ENCODE measurements at places on chromosomes 16 and 17. TPM values are rescaled to one million over a fixed set of nuclear protein-coding genes. Genes with fewer than 3 reads are reported as not detected.
A peak's percentile ranks its signal among the peaks of the same experiment; 100 is the strongest.

The UMOD gene
- not detected for total RNA-seq

The DHRS11 gene
- 14.9 TPM for total RNA-seq

The FAM20A gene
- total RNA-seq: 1.7 TPM

The SLC12A3 gene
- total RNA-seq: not detected

The KRTAP1-5 gene
- total RNA-seq: not detected

The IL17C gene
- not detected for total RNA-seq

The C16orf96 gene
- 0.45 TPM for total RNA-seq

The CYB5B gene
- total RNA-seq: 102 TPM

The ITGAX gene
- total RNA-seq: not detected

The NPIPA1 gene
- 261 TPM for total RNA-seq

The AGRP gene
- not detected for total RNA-seq

DNA sequence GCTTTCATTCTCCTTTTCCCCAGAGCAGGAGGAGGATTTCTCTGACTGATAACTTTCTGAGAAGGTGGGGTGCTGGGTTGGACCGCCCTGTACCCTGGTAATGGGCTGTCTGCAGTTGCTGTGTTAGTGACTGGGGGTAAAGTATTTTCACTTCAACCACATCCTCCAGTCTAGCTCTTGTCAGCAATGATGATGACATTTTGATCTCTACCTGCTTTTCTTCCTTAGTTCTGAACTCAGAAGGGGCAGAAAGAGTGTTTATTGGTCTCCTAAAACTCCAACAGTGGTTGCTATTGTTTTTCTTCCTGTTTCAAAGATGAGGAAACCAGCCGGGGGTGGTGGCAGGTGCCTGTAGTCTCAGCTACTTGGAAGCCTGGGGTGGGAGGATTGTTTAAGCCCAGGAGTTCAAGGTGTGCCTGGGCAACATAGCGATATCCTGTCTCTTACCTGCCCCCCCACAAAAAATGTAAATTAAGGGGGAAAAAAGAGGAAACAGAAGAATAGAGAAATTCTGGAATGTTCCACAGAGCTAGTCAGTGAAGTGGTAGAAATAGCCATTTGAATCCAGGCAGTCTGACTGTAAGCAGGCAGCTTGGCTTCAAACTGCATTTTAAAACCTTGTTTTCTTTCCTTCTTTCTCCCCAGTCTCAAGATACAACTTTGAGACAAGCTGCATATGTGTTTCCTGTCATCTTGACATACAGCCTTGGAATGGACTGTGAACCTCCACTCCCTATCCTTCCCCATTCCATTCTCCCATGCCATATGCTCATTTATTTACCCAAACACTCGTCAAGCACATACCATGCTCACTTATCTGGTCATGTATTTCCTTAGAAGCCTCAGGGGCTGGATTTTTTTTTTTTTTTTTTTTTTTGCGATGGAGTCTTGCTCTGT, 3.3 kb upstream of the N4BP1 start:
- peak overlapping the region; percentile 80 for H3K27ac ChIP-seq
- no peak for DNase-seq
- no peaks in the 10 kb centered on the region for H3K27me3 ChIP-seq
- H3K36me3 ChIP-seq: no peaks in the 10 kb centered on the region
- peaks cover 30% of the 10 kb centered on the region for H3K4me1 ChIP-seq
- no peak overlapping the region for H3K4me3 ChIP-seq

DNA sequence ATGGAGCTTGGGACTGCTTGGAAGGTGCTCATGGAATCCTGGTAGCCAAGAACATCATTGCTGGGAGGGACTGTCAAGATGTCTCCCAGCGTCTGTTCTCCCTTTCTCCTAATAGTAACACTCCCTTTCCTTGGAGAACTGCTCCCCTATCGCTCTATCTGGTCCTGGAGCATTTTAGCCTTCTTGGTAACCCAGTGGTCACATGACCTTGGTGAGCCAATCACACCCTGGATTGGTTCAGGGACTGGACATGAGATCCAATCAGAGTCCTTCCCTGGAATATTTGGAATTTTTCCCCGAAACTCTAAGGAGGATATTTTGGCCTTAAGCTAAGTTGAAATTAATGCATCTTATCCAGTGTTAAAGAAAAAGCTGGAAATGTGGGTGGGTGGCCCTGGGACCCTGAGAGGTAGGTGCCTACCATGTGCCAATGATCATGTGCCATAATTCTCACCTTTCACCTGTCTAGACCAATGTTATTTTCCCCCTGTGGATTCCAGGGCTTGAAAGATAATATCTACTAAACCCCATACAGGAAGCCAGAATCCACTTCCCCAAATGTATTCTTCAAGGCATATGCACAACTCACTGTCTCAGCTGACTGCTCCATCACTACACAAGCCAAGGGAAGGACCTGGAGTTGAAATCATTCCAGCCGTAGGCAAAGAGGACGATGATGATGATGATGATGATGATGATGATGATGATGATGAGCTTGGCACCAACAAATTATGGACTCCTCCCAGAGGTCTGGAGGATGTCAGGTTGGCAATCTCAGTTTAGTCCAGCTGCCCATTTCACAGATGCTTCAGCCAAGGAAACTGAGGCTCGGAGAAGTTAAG, 193.2 kb downstream of the RAB11FIP4 start:
- H3K4me1 ChIP-seq: peaks cover 4% of the 10 kb centered on the region
- H3K27me3 ChIP-seq: no peaks in the 10 kb centered on the region
- DNase-seq: no peak
- H3K4me3 ChIP-seq: no peak overlapping the region
- H3K27ac ChIP-seq: no peak overlapping the region

- no peak overlapping the region for H3K4me3 ChIP-seq
- H3K4me1 ChIP-seq: peaks cover 10% of the 10 kb centered on the region
- H3K27ac ChIP-seq: no peak overlapping the region
- H3K27me3 ChIP-seq: peaks cover 33% of the 10 kb centered on the region
- H3K36me3 ChIP-seq: no peaks in the 10 kb centered on the region
- DNase-seq: no peak
Observed at GRCh38 chr16:74100395-74101326, 196.0 kb upstream of the PSMD7 start.

DNA sequence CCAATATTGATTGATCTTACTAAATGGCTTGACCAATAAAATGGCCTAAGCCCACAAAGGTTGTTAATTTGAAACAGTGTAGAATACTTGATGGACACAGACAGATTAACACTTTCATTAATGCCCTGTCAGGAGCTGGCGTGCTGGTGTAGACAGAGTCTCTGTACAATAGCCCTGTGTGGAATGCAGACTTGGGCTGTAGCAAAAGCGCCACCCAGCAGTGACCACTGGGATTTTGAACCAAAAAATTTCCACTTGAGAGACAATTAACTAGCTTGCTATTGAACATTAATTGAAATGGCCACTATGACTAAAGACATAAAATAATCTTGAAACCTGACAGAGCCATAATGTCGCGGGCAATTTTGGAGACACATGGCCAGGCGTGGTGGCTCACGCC, 19.7 kb upstream of the GUCY2D start:
- no peak for DNase-seq
- no peaks in the 10 kb centered on the region for H3K36me3 ChIP-seq
- no peak overlapping the region for H3K27ac ChIP-seq

DNA sequence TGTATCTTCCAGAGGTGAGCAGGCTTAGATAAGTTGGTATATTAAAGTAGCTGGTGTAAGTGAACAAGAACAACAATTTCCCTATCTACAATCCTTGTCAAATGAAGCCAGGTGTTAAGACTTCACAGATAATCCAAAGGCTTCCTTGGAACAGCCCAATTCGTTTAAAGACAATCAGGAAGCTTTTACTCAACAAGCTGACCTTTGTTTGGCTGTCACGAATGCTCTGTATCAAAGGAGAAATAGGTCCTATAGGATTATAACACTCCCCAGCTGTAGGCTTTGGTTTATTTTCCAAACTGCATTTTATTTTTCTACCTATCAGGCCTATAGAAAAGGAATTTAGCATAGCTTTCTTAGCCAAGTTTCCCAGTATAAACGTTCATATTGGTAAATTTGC, 766.5 kb upstream of the GOT2 start:
- H3K4me1 ChIP-seq: no peaks in the 10 kb centered on the region
- H3K36me3 ChIP-seq: no peaks in the 10 kb centered on the region

DNA sequence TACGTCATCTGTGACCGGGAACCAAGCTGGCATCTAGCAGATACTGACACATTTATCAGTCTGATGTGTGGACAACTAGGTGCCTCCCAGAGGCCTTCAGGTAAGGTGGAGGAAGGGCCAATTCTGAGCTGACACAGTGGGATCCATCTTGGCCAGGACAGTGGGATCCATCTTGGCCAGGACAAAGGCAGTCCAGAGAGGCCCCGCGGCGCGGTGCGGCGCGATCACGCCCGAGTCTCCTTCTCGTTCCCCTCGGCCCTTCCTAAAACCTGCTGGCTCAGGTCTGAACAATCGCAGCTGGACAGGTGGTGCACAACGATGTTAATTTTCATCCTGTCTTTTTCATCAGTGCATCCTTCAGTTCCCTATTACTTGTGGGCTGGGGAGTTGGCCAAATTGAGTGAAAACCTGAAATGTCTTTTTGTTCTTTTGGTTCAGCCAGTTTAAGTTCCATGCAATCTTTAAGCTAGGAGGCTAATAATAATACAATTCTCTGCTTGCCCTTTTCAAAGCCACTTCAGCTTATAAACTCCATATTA, 486 bp upstream of the WSB1 start:
- no peak for DNase-seq
- H3K27me3 ChIP-seq: no peaks in the 10 kb centered on the region
- H3K27ac ChIP-seq: peak overlapping the region; percentile 100
- H3K4me3 ChIP-seq: peak overlapping the region; percentile 100
- H3K36me3 ChIP-seq: no peaks in the 10 kb centered on the region
- peaks cover 38% of the 10 kb centered on the region for H3K4me1 ChIP-seq

DNA sequence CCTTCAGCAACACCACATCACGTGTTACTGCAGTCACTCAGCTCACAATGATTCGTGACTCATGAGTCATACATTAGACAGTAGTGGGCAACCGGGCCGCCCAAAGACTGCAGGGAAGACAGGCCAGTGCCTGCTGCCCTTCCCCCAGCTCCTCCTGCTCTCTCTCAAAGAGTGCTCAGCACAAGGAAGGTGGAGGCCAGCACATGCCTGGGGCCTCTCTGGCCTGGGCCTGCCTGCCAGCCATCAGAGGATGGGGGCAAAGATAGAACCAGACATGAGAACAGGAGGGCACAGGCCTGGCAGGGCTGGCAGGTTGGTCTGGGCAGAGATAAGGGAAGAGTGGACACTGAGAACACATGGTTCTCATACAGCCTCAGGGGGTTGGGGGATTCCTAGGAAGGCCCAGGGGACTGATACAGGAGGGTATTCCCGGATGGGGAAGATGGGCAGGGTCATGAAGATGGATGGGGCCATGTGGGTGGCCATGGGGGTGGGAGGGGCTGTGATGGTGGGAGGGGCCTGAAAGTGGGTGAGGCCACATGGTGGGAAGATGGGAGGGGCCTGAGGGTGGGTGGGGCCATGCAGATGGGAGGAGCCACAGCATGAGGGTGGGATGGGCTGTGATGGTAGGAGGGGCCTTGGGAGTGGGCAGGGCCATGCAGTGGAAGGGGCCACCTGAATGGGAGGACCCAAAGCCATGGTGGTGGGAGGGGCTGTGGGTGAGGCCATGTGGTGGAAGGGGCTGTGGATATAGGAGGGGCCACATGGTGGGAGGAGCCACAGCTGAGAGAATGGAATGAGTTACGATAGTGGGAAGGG, 29.0 kb downstream of the KATNB1 start:
- no peak for DNase-seq
- no peak overlapping the region for H3K27ac ChIP-seq

- no peaks in the 10 kb centered on the region for H3K27me3 ChIP-seq
- H3K4me3 ChIP-seq: no peak overlapping the region
- H3K4me1 ChIP-seq: peaks cover 2% of the 10 kb centered on the region
- H3K36me3 ChIP-seq: peaks cover 41% of the 10 kb centered on the region
- H3K27ac ChIP-seq: no peak overlapping the region
- DNase-seq: no peak
Observed at GRCh38 chr17:67911059-67911782, 85.0 kb downstream of the C17orf58 start.

GRCh38 chr17:1038459-1039122, 41.7 kb downstream of the TIMM22 start:
- H3K27me3 ChIP-seq: no peaks in the 10 kb centered on the region
- H3K4me3 ChIP-seq: no peak overlapping the region
- H3K36me3 ChIP-seq: peaks cover 13% of the 10 kb centered on the region
- H3K27ac ChIP-seq: no peak overlapping the region
- DNase-seq: no peak

DNA sequence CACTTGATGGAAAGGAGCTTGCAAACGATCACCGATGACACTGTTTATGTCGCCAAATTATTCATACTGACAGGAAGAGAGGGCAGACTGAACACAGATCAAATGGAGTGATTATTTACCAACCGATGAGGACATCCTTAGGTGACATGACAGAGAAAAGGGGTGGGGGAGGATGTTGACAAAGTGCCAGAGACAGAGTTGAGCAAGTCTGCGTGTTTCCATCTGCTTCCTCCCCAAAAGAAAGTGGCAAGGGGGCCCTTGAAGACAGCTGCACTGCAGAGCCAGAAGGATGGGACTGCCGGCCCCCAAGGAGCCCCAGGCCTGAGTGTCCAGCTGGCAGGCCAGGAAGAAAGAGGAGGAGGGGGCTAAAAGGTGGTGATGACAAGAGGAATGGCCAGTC, 191.0 kb upstream of the RPL38 start:
- peaks cover 15% of the 10 kb centered on the region for H3K4me1 ChIP-seq
- no peak for DNase-seq
- H3K36me3 ChIP-seq: no peaks in the 10 kb centered on the region

GRCh38 chr17:7403727-7403976, 245 bp downstream of the TMEM256 start:
- H3K27me3 ChIP-seq: no peaks in the 10 kb centered on the region
- H3K4me1 ChIP-seq: peaks cover 23% of the 10 kb centered on the region
- H3K4me3 ChIP-seq: peak overlapping the region; percentile 87
- peak overlapping the region; percentile 91 for H3K27ac ChIP-seq
- no peak for DNase-seq
- H3K36me3 ChIP-seq: peaks cover 6% of the 10 kb centered on the region

DNA sequence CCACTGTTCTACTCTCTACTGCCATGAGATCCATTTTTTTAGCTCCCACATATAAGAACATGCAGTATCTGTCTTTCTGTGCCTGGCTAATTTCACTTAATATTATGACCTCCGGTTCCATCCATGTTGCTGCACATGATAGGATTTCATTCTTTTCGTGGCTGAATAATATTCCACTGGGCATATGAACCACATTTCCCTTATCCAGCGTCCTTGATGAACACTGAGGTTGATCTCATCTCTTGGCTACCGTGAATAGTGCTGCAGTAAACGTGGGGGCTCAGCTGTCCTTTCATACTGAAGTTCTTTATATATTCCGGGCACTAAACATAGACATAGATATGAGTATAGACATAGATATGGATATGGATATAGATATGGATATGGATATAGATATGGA, 109.3 kb upstream of the TNRC6C start:
- no peaks in the 10 kb centered on the region for H3K4me1 ChIP-seq
- H3K4me3 ChIP-seq: no peak overlapping the region
- no peak overlapping the region for H3K27ac ChIP-seq
- H3K27me3 ChIP-seq: no peaks in the 10 kb centered on the region
- no peaks in the 10 kb centered on the region for H3K36me3 ChIP-seq
- no peak for DNase-seq

Data from mesothelial cell of epicardium (in vitro differentiated cells).